Activated naive CD4-positive, alpha-beta T cell treated with anti-CD3 and anti-CD28 coated beads, Interleukin-2, amount 50 U/mL, for 72 hours (primary cell): ENCODE measurements at places on chromosomes 13 and 19. TPM values are rescaled to one million over a fixed set of nuclear protein-coding genes. Genes with fewer than 3 reads are reported as not detected.

SMIM17 gene
- total RNA-seq, result 0.31 TPM

LMTK3 gene
- 2.9 TPM for total RNA-seq

GJB6 gene
- 1.3 TPM for total RNA-seq

PCDH17 gene
- not detected for total RNA-seq

FTL gene
- total RNA-seq, result 1,148 TPM

ZNF878 gene
- 1.3 TPM for total RNA-seq

KLK1 gene
- 1.2 TPM for total RNA-seq

IRS2 gene
- 3.7 TPM for total RNA-seq

PRR19 gene
- 1.6 TPM for total RNA-seq
